ENCODE measurements at places on chromosomes 5 and 9.

DNA sequence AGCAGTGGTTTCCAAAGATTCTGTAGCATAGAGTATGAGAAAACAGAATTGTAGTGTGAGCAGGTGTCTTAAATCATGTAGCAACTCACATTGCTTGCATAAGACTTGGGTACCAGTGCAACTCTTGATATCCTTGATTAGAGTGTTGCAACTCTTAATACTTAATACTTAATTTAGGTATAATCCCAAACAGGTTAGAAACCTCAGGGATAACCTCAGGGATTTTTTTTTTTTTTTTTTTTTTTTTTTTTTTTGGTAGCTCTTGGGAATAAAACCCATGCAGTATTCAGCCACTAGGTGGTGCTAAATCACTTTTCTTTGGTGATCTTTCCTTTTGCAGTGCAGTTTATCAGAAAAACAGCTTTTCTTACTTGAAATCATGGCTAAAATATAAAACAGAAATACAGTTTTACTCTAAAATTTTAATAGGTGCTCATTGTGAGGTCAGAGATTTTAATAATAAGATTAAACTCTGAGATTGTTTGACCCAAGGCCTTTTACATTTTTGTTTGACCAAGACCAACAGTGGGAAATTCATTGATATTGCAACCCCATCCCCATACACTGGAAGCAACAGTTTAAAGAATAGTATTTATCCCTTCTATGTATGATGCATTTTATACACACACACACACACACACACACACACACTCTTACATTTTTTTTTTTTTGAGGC lies 55.3 kb downstream of the ERAP1 start:
- DNase-seq: peak; percentile 58

DNA sequence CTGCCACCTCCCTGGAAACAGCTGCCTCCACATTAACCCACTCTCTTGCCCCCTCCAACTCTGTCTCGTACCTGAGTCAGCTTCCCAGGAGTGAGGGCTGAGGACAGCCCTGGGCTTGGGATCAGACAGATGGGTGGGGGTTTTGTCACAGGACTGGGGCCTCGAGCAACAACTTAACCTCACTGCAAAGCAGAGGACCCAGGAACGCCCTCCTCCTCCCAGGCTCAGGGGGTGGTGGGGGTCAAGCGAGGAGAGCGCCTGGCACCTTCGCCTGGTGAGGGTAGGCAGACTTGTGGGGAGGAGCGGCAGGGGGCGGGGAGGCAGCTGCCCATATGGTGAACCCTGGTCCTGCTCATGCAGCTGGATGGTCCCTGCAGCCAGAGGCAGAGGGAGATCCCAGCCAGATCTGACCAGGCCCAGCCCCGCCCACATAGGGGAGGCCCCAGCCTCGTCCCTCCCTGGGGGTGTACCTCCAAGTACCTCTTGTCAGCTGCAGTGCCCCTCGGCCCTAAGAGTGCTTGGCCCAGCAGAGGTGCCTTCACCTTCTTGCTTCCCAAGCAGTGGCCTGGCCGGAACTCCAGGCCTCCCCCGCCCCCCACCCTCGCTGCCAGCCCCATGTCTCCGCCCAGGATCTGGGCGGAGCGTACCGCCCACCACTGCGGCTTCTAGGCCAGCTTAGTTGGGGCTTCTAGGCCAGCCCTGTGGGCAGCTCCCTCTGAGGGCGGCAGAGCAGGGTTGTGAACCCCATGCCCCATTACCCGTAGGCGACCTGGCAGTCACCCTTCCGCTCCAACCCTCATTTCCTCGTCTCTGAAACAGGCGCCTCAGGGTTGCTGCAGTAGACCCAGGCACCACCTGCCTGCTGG lies at the start of gene SARDH:
SARDH (minus strand) TSS at position 579 of the 866 bp plus-strand sequence. CDS start 4,179 bp downstream, outside the sequence.
- DNase-seq: no peak

DNA sequence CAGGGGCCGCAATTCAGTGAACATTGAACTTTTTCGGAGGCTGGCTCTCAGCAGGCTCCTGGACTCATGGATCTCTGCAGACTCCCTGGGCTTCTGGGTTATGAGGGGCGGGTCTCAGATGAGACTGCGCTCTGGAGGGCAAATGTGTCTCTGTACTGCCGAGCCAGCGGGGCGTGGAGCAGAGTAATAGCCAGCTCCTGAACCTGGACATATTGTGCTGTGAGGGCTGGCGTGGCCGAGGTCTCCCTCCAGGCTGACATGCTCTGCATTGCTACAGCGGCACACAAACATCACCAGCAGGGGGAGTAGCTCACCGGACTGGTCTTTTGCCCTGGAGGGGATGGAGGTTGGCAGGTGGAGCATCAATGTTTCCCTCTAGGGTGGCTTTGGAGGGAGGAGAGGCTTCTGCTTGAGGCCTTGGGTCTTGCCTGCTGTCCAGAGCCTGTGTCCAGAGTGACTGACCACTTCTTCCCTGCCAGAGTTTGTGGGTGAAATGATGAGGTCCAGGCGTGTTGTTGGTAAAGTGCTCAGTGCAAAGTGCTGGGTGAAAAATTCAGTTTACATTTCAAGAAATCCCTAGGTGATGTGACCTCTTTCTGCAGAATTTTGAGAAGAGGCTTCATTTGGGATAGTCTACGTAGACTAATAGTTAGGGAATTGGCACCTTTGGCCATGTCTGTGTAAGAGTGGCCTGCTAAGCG lies 10.9 kb upstream of the GADD45G start:
- DNase-seq: peak; percentile 68

DNA sequence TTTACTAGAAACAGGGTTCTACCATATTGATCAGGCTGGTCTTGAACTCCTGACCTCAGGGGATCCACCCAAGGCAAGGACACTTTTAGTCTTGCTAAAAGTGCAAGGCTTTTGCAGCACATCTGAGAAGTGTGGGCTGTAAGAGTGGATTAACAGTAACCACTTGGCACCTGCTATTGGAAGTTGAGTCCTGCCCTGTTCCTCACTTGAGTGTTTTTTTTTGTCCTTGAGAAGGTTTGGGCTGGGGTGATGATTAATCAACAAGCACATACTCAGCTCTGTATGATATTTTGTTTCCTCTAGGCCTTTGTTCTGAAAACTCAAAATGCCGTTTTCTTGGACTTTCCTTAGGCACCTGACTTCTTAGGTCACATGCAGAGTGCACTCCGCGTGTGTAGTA lies 37.4 kb downstream of the SNX30 start:
- DNase-seq: no peak

GRCh38 chr9:137970686-137971476 lies 93.3 kb downstream of the CACNA1B start:
- DNase-seq: no peak

- DNase-seq: no peak
Measured at GRCh38 chr9:97983589-97984187, 547 bp downstream of the ANP32B start.

- DNase-seq: no peak
Measured at GRCh38 chr9:95302479-95302878, 15.0 kb downstream of the FANCC start.

DNA sequence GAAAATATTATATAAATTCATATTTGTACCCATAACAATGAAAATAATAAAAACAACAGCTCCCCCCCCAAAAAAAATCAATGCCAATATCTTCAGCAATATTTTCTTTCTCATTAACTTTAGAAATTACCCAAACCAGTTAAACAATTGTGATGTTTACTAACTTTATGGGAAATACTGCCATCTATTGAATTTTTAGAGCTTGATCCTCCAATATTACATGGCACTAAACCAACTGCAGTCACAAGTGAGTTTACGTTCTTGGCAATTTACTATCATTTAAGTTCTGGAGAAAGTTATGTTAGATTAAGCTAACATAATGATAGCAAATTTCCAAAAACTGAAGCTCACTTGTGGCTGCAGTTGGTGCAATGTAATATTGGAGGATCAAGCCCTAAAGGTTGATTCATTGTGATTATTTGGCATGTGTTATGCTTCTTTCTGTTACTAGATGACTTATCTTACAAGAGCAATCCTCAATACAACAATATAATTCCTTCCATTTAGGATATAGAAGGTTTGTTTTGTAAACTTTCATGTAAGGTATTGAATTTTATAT lies 379.5 kb downstream of the CDH18 start:
- DNase-seq: no peak

DNA sequence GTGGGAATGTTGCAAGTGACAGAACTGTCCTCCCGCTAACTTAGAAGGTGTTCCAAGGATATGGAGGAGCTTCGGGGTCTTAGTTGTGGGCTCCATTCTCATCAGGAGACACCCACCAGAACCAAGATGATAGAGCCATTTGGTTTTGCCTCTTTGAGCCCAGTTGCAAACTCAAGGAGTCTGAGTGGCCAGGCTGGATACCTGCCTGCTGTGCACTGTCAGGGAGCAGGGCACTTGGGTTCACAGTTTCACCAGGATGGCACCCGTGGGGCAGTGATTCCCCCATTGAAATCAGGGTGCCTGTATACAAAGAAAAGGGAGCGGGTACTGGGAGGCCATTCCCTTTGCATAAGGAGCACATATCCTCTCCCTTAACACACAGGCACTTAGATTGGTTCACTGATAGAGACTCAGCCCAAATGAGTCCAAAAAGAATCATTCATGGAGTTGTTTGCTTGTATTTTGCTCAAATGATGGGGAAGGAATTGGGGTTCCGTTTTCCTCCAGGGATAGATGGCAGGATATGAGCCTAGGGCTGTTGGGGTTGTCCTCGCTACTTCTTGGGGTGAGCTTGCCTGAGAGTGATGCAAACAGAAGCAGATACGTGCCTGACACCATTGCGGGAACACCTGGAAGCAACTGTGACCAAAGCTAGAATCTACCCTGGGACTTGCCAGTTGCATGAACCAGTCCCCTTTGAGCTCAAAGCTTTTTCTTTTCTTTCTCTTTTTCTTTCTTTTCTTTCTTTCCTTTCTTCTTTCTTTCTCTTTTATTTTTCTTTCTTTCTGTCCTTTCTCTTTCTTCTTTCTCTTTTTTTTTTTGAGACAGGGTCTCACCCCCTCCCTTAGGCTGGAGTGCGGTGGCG lies 1.3 kb upstream of the PRR7 start:
- no peak for DNase-seq

DNA sequence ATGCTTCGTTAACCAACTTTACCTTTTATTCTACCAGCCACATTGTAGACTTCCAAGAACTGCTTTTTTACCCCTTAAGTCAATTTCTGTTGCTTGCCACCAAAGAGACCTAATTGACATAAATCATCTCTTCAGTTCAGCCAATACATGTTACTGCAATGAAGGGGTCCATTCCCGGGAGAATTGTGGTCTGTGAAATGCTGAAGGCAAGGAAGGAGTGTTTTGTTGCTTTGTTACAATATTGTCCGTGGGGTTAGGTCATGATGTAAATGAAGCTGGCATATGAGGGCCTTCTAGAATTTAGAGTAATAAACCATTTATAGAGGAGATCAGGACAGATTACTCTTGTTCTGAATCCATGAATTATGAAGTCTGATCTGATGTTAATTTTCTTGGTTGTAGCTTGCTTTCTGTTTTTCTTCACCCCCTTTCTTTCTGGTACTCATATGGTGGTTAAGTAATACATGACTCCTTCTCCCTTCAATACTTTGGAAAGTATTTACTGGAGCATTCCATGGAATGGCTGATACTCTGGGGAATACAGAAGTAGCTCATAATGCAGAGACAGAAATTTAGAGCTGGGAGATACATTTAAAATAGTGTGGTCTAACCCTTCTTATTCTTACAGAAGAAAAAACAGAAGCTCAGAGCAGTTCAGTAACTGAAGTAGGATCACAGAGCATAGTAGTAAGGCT lies 297.0 kb upstream of the CLINT1 start:
- DNase-seq: no peak
